Cardiac fibroblast (primary cell): ENCODE measurements at places on chromosomes 2 and 18.

- peak; percentile 25 for DNase-seq
These were observed 1.2 kb upstream of the CLASP1 start for GRCh38 chr2:121650315-121650930.

- no peak for DNase-seq
These were observed 123.1 kb downstream of the ARHGAP15 start for GRCh38 chr2:143252138-143252907.

- no peak for DNase-seq
These were observed 147.1 kb downstream of the SH3BP4 start for GRCh38 chr2:235098736-235099494.

DNA sequence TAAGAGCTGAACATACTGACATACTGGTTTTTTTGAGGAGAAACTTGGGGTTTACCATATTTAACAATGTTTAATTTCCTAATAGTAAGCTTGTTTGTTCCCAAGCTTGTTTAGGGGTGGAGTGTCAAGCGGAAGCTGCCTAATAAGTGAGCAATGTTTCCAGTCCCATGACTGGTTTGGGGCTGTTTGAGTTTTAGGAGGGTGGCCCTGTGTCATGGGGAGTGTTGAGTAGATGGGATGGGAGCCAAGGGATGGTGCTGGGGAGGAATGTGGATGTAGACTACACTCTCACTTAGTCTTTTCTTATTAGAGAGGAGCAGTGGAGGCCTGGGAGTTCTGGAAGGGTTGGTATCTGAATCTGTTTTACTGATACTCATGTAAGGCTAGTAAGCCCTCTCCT is 128.5 kb downstream of the TANC1 start:
- DNase-seq = peak; percentile 57

- DNase-seq = no peak
These were observed 27.2 kb downstream of the CABLES1 start for GRCh38 chr18:23162473-23162872.

GRCh38 chr2:123563515-123563914 is 461.6 kb upstream of the CNTNAP5 start:
- DNase-seq = no peak

DNA sequence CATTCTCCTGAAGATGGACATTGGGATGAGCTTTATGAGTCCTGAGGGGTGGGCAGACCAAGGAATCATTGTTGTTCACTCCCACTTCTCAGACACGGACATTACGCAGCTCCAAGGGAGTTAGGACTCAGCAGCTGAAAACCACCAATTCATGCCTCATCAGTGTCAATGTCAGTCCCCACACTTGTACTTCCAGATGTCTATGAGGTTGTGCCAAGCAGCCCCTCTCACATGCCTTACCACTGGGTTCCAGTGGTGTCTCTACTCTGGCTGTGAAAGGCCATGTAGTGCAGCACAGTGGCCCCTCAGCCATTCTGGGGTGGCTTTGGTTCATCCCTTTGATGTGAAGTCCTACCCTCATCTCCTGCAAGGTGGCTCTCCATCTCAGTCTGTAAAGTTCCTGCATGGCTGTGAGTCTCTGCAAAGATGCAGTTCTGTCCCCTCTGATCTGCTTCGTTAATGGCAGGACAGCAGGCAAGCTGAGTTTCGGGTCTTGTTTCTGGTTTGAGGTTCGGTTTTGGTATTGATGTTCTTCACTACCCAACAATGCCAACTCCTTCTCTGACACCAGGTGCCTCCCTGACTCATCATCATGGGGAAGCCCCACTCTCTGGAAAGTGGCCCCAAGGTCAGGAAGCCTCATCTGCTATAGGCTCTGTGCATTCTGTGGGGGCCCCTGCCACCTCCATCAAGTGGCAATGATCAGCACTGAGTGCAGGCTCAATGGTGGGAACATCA is 14.0 kb upstream of the COL6A3 start:
- no peak for DNase-seq

DNA sequence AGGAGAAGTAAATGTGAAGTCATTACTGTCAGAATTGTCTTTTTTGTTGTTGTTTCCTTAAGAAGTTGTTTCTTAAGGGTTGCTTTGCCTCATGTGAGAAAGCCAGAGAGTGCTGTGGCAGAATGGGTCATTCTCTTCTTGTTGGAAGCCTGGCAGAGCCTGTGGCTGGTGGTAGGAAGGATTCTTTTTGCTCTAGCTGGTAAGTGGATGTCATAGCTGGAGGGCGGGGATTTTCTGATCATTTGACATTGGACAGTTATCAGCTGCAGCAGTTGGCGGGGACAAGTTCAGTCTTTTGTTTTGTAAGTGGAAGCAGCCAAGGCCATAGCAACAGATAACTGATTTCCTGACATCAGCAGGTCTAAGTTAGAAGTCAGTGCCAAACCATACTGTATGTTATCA is 5.5 kb upstream of the RMDN2 start:
- DNase-seq = no peak

GRCh38 chr2:103437161-103437560 is 675.3 kb downstream of the TMEM182 start:
- DNase-seq = no peak

DNA sequence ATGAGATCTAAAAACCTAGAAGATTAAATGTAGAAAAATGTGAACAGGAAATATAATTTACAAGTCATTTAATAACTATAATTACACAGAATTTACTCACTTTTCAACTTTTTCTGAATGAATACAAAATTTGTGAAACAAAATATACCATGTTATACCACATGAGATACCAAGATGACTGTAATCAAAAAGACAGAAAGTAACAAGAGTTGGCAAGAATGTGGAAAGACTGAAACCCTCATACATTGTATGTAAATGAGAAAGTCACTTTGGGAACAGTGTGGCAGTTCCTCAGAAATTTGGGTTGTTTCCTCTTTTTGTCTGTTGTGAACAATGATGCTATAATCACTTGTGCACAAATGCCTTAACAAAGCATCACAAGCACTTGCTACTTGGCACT is 145.4 kb upstream of the ZNF804A start:
- DNase-seq = no peak

GRCh38 chr2:105504459-105504858 is 105.6 kb upstream of the FHL2 start:
- no peak for DNase-seq

- DNase-seq = peak; percentile 49
These were observed 145.5 kb downstream of the ADCYAP1 start for GRCh38 chr18:1050012-1050657.
